ENCODE measurements at places on chromosomes 7 and 10.
A peak's percentile ranks its signal among the peaks of the same experiment; 100 is the strongest.

GRCh38 chr10:118046395-118047156, at the start of gene RAB11FIP2:
Gene RAB11FIP2, minus strand, starts transcription at chr10:118046941. Its CDS starts 778 bp downstream, at chr10:118046163.
- DNase-seq: peak; percentile 94

DNA sequence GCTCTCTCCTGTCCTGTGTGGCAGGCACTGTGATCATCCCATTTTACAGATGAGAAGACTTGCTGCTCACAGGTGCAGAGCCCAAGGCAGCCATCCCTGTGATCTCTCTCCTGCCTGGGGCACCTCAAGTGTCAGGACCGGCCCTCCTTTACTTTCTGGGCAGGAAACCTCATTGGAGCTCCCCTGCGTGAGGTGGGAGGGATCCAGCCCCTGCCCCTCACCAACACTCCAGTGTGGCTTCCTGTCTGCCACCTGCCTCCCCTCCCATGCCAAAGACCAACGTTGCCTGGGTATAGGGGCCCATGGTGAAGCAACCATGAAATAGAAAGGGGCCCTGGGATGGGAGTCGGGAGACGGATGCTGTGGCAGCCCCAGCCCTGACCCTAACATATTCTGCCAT, 91.2 kb upstream of the MYL10 start:
- DNase-seq: peak; percentile 39

- no peak for DNase-seq
Observed at GRCh38 chr10:124138883-124139348, 45.5 kb upstream of the CHST15 start.

DNA sequence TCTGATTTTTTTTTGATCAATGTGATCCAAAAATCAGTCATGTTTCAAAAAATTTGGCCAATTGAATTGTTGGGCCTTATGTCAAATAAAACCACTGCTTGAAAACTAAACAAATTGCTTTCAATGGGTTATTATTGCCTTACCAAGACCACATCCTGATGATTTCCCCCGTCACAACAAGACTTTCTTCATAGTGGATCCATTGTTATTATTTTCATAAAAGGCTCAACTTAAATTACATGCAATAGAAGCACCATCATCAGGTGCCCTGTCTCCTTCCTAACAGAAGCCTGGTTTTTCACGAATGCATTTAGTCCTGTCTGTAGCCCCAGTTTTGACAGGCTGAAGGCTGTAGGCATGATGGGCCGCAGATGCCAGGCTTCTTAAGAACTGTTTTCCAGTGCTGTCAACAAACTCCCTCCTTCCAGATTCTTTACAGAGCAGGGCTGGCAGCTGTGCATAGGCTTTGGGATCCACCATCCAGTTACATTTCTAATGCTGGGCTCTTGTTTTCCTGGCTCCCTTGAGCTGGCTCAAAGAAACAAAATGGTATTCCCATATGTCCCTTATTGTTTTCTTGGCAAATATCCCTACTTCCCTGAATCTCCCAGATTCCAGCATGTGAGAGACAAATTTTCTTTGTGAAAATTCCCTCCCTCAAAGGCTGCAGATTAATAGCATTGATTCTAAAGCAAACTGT, 302.0 kb downstream of the TWIST1 start:
- no peak for DNase-seq

GRCh38 chr10:101668566-101668965, 26.4 kb downstream of the FBXW4 start:
- DNase-seq: no peak

GRCh38 chr10:109432281-109432680, 491.0 kb downstream of the XPNPEP1 start:
- no peak for DNase-seq

DNA sequence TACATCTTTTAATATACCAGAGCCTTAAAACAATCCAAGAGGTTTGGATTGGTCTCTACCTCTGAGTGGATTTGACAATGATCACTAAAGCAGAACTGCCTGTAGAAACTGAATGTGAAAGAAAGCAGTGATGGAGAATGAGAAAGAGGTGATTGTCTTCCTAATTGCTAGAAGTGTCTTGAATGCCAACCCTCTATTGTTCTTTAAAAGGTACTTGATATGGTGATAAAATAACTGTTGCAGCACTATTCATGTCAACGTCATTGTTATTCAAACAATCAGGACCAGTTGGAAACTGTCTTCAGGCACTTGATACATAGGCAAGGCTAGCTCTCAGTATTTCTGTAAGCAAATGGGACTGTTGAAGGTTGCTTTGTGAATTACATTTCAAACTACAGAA, 47.9 kb upstream of the ITPRID1 start:
- no peak for DNase-seq

Data from NB4 (cell line).